NCI-H82 (cell line): ENCODE measurements at places on chromosomes 2 and 18.
A peak's percentile ranks its signal among the peaks of the same experiment; 100 is the strongest.

DNA sequence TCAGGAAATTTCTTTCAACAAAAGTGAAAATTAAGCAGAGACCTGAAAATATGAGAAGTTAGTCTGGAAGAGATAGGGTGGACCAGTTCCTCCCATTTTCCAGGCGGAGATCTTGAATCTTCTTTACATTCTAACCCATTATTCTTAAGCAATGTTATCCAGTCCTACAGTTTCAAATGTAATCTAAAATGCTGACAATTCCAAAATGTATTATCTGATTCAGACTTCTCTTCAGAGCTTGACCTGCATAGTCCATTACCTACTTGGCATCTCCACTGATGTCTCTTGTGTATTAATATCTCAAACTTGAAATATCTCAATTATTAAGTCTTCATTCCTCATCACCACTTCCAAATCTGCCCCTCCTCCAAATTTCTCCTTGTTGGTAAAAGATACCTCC, 28.4 kb upstream of the SLC39A10 start:
- DNase-seq = no peak

DNA sequence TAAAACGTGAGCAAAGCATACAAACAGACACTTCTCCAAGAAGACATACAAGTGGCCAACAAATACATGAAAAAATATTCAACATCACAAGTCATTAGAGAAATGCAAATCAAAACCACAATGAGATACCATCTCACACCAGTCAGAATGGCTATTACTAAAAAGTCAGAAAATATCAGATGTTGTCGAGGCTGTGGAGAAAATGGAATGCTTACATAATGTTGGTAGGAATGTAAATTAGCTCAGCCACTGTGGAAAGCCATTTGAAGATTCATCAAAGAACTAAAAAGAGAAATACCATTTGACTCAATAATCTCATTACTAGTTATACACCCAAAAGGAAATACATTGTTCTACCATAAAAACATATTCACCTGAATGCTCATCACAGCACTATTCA, 825.7 kb downstream of the SUCLG1 start:
- DNase-seq = no peak

- DNase-seq = no peak
These were observed 175.4 kb downstream of the HDAC4 start for GRCh38 chr2:239225371-239225851.

GRCh38 chr2:192030289-192030688, 164.4 kb downstream of the TMEFF2 start:
- no peak for DNase-seq

GRCh38 chr2:23666980-23667357, 260.0 kb downstream of the ATAD2B start:
- no peak for DNase-seq

DNA sequence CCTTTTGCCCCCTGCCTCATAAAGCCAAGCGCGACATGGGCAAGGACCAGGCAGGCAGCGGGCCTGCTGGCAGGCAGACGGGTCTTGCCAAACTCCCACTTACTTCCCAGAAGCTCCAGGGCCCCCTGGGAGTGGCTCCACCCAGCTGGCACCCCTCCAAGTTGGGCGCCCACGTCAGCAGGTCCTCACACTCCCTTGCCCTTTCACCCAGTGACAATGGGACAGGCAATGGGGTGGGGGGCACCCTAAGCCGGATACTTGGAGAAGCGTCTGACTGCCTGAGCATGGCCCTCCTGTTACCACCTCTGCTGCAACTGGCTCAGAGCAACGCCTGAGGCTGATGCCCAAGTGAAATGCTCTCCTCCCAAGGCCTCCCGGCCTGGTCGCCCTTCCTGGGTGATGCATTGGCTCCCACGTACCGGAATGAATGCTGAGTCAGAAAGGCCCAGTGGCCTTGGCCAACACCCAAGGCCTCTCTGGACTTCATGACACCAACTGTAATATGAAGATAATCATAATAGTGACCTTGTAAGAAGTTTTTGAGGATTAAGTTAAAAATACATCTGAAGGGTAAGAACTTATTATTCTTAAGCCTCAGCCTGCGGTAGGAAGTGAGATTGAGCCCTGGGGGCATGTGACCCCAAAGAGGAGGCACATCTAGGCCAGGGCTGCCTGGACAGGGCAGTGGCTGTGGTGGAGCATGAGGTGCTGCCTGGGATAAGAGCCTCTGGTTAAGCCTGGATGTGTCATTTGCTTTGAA, 31.6 kb downstream of the KCNK3 start:
- DNase-seq = no peak

DNA sequence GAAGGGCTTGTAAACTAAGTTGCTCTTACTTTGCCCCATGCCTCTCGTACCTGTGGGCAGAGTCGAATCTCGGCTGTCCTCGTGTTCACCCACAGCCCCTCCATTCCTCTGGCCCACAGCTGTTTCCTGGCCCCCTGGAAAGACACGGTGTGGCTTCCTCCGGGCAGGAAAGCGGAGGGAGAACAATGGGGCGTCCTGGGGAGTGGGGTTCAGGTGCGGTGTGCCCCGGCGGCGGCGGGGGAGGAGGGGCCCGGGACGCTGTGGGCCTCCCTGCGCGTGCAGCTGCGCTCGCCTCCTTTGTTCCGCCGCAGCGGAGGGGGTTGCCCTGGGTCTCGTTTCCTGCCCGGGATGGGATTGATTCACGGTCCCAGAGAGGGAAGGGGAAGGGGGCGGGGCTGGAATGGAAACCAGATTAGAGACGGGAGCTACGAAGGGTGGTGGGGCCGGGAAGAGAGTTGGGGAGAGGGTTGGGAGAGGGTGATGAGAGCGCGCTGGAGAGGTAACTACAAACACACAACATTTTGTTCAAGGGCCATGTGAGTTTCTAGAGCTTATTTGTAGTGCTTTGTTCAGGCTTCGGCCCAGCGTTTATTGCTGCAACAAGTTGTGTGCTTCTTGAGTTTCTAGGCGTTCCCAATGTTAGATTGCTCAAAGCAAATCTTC, 796 bp downstream of the MYO1B start:
- peak; percentile 92 for DNase-seq

GRCh38 chr18:35672897-35673296, 91.4 kb downstream of the GALNT1 start:
- DNase-seq = no peak

GRCh38 chr2:24169023-24169422, 5.8 kb upstream of the FAM228A start:
- peak; percentile 15 for DNase-seq

- DNase-seq = no peak
These were observed 442.6 kb upstream of the LRATD1 start for GRCh38 chr2:14189929-14190328.

GRCh38 chr18:23228102-23229061, 93.1 kb downstream of the CABLES1 start:
- no peak for DNase-seq

GRCh38 chr2:80748592-80748991, 444.0 kb upstream of the LRRTM1 start:
- DNase-seq = no peak

DNA sequence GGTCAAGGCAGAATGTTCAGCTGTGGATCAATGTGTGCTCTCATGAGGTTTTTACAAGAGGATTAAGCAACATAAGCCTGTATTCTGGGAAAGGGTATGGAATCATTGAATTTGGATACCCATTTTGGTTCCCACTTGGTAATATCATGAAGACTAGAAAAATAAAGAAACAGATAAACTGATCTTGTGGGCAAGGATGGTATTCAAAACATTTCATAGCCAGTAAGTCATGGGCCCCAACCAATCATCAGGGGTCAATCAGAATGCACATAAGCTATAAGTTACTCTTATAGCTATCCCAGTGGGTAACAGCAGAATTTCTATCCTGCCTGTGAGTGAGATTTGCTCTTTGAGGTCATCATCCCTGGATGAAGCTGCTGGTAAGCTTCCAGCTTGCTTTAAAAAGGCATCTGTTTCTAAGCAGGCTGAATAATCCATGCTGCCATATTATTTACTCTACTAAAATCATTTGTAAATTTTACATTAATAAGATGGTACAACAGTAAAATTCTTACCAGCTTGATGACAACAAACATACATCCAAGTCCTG, 291.2 kb downstream of the RAD51AP2 start:
- DNase-seq = no peak
